ENCODE measurements at places on chromosomes 4 and X.

- DNase-seq = no peak
Observed at GRCh38 chrX:95703696-95704095, 980.9 kb upstream of the DIAPH2 start.

DNA sequence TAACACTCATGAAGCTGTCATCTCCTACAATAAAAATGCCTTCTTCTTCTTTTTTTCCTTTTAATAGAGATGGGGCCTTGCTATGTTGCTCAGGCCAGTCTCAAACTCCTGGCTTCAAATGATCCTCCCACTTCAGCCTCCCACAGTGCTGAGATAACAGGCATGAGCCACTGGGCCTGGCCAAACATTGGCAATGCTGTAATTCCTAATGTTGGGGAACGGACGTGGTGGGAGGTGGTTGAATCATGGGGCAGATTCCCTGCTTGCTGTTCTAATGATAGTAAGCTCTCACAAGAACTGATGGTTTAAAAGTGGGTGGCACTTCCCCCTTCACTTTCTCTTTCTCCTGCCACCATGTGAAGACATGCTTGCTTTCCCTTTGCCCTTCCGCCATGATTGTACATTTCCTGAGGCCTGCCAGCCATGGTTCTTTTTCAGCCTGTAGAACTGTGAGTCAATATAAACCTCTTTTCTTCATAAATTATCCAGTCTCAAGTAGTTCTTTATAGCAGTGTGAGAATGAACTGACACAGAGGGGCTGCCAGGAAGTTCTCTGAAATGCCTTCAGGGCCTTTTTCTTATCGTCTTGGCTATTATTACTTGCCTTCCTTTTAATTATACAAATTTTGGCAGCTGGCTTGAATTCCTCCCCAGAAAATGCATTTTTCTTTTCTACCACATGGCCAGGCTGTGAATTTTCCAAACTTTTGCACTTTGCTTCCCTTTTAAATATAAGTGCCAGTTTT is 93.0 kb downstream of the CENPC start:
- DNase-seq = no peak

GRCh38 chr4:1998296-1998695 is 10.5 kb downstream of the NELFA start:
- DNase-seq = no peak

DNA sequence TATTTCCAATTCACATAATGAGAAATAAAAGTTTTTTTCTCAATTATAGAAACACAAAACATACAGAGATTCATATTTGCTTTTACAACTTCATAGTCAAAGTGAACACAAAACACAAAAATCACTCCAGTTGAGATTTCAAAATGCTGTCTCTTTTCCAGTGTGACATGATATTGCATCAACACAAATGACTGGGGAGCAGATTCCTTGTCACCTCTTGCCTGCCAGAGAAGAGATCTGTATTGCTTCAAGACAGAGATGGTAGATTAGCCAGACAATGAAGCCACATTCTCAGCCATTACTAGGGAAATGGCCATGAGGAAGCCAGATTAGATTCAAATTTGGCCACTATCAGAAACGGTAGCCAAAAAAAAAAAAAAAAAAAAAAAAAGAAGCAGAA is 2313.1 kb upstream of the AGA start:
- no peak for DNase-seq

GRCh38 chr4:133316909-133317308 is 167.8 kb downstream of the PCDH10 start:
- DNase-seq = no peak

- no peak for DNase-seq
Observed at GRCh38 chrX:23511793-23512192, 155.5 kb upstream of the PRDX4 start.

GRCh38 chr4:183478123-183478522 is 26.7 kb upstream of the ING2 start:
- DNase-seq = no peak

DNA sequence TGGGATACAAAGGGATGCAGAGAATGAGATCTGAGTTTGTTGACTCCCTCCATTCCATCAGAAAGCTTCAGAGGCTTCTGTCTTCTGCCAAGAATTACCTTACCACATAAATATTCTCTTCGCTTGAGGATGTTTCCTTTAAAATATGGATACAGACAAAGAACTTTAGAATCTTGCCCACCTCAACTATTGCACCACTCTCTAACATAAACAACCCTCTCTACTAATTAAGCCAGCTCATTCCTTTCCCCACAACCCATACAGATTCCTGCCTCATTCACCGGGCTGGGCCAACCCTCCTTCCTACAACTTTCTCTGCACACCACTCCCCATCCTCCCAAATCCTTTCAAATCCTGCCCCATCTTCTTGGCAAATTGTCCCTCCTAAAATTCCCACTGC is 315.8 kb downstream of the RAB28 start:
- no peak for DNase-seq

DNA sequence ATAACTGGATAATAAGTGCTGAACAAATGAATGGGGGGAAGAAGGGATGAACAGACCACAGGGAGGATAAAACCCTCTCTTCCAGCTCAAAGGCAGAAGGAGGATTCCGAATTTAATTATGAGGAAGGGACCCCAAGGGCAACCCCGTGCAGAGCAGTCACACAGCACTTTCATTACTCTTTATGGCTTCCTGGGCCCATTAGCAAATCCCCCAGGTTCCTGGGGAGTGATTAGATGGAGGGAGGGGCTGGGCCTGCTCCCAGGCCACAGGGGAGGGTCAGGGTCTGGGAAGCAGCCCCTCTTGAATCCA is 67.1 kb downstream of the PPP2R2C start:
- DNase-seq = no peak
